ENCODE measurements at places on chromosomes 16 and 17.

- no peak for DNase-seq
Measured at GRCh38 chr17:12421646-12422306, 243.9 kb upstream of the MYOCD start.

- no peak for DNase-seq
Measured at GRCh38 chr16:17962726-17963125, 373.8 kb downstream of the NPIPA8 start.

DNA sequence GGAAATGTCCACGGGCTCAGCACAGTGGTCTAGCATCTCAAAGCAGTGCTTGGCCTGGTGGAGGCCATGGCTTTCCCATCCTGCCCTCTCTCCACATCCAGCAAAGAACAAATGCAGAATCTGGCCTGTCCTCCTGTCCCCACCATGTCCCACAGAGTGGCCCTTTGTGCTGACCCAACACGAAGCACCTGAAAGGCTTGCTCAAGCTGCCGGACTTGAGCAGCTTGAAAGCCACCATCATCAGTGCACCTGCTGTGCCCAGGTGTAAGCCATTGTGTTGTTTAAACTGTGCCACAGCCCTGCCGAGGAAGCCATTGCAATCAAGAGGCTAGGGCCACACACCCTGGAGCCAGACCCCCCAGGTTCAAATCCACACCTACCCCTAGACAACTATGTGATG, 115.5 kb downstream of the SOCS1 start:
- DNase-seq: no peak

- peak; percentile 68 for DNase-seq
Measured at GRCh38 chr17:78484271-78485246, 92.6 kb downstream of the DNAH17 start.

Data from nephron progenitor cell (in vitro differentiated cells).